ENCODE measurements at places on chromosomes 5 and 9.

- no peak for DNase-seq
Observed at GRCh38 chr5:58381566-58381965, 78.3 kb downstream of the PLK2 start.

DNA sequence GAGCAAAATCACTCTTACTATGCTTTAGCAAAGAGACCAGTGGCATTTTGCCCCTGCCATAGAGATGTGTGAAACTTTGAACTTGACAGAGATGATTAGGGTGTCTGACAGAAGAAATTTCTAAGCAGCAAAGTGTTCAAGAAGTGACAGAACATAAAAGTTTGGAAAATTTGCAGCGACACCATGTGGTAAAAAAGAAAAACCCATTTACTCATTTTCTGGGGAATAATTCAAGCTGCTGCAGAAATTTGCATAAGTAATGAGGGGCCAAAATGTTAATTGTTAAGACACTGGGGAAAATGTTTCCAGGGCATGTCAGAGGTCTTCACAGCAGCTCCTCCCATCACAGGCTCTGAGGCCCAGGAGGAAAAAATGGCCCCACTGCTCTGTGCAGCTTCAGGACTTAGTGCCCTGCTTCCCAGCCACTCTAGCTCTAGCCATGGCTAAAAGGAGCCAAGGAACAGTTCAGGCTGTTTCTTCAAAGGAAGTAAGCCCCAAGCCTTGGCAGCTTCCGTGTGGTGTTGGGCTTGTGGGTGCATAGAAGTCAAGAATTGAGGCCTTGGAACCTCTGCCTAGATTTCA is 6.1 kb upstream of the AP3B1 start:
- no peak for DNase-seq

DNA sequence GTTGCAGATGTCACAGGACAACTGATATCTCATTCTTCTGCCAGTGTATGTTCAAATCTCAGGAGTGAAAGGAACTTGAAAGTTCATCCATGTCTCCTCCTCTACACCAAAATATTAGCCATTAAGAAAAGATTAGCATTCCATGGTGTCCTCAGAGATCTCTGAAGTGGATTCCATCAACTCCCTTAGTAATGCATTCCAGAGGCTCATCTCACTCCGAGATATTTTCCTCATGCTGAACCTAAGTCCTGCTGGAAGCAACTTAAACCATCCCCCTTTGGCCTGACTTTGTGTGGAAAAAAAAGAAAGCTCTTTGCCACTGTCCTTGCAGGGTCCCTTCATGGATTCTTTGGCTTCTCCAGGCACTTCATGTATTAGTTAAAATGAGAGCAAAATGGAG is 155.7 kb upstream of the ZNF462 start:
- DNase-seq, result no peak

DNA sequence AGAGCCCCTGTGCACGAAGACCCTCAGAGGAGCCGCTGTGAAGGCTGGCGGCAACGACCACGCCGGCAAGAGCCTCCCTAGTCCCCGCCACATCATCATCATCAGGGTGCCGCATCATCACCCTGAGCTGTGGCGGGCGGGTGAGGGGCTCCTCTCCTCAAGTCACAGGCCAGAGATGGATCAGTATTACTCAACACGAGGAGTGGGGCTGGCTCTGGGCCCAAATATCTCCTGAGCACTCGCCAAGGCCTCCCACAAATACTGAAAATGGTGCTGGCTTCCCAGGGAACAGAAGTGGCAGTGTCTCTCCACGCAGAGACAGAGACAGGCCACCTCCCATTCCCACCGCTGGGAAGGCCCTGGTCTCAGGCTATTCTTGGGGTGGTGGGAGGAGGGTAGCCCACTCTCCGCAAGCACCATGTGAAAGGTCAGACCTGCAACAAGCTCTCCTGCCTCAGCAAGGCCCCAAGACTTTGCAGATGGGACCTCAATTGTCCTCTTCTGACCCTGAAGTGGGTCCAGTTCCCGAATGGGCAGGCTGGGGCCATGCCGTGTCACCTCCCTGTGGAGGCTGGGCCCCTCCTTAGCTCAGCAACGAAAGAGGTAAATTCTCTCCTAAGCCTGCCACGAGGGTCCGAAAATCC is 39.3 kb upstream of the ZNF354A start:
- DNase-seq, result no peak

GRCh38 chr5:85709728-85710127 is 908.0 kb upstream of the COX7C start:
- no peak for DNase-seq

GRCh38 chr5:36273809-36274526 is 27.7 kb downstream of the RANBP3L start:
- no peak for DNase-seq

- DNase-seq, result no peak
Observed at GRCh38 chr9:5563886-5564285, 53.6 kb downstream of the PDCD1LG2 start.

- no peak for DNase-seq
Observed at GRCh38 chr9:103816146-103816545, 278.0 kb upstream of the SMC2 start.
